ENCODE measurements at places on chromosomes 1 and 21. TPM values are rescaled to one million over a fixed set of nuclear protein-coding genes. Genes with fewer than 3 reads are reported as not detected.

DNA sequence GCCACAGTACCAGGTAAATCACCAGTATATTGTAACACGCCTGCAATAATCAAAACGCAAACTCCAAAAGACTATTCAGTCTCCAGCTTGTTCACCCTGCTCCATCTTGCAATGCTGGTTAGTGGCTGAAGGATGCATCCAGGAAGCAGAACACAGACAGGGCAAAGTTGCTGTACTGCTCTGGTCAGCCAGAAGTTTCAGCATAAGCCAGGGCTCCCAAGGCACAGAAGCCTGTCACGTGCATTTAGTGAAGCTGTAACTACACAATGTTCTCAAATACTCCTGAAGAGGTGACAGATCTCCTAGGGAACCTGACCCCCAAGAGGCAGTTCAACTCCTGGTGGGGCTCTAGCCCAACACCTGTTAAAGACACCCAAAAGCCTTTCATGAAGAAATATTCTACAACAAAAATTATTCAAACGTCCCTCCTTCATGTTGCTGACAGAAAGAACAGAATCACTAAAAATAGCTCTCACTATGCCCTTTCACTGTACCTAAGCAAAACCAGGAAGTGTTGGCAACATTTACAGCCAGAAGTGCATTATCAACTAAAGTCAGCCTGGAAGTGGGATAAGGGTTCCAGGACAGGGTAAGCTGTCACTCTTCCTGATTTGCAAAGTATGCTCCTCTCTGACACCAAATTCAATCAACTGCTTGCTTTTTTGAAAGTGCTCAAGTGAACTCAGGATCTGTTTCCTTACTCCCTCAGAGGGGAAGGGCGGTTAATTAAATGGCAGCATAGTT is 52.1 kb downstream of the SLC35D1 start:
- H3K36me3 ChIP-seq = no peaks in the 10 kb centered on the region
- no peaks in the 10 kb centered on the region for H3K27me3 ChIP-seq
- H3K4me3 ChIP-seq = no peak overlapping the region
- DNase-seq = no peak
- H3K4me1 ChIP-seq = no peaks in the 10 kb centered on the region

DNA sequence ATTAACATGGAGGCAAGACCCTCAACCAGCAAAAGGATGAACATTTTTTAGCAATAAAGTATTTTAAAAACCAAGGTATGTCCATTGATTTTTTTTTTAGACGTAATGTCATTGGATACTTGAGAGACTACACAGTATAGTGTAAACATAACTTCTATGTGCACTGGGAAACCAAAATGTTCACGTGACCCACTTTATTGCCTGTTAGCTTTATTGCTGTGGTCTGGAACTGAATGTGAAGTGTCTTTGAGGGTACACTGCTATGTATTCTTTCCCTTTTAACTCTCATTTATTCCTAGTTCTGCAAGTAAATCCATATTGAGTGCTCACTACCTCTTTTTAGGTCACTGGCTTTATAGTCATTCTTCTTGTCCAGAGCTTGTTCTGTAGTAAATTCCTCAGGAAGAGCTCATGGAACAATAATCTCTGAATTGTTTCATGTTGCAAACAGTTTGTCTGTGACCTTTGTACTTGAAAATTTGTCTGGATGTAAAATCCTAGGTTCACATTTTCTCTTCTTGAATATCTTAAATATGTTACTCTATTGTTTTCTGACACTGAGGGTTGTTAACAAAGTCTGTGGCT is 20.6 kb downstream of the ABCD3 start:
- H3K27ac ChIP-seq = no peak overlapping the region
- no peak for DNase-seq
- no peak overlapping the region for H3K4me3 ChIP-seq
- H3K4me1 ChIP-seq = no peaks in the 10 kb centered on the region
- no peaks in the 10 kb centered on the region for H3K36me3 ChIP-seq
- H3K27me3 ChIP-seq = no peaks in the 10 kb centered on the region

The AMY1C gene
- not detected for total RNA-seq

The IFI44L gene
- 2.1 TPM for total RNA-seq

The CHAF1B gene
- total RNA-seq = 1.0 TPM

The VANGL2 gene
- total RNA-seq = not detected

The AMY2A gene
- total RNA-seq = not detected

GRCh38 chr1:210347112-210347511 is 18.4 kb downstream of the HHAT start:
- no peak for DNase-seq
- H3K4me1 ChIP-seq = peaks cover 2% of the 10 kb centered on the region
- H3K4me3 ChIP-seq = no peak overlapping the region
- no peaks in the 10 kb centered on the region for H3K27me3 ChIP-seq

GRCh38 chr1:230300322-230301301 is 125.5 kb downstream of the PGBD5 start:
- H3K36me3 ChIP-seq = no peaks in the 10 kb centered on the region
- no peak for DNase-seq

DNA sequence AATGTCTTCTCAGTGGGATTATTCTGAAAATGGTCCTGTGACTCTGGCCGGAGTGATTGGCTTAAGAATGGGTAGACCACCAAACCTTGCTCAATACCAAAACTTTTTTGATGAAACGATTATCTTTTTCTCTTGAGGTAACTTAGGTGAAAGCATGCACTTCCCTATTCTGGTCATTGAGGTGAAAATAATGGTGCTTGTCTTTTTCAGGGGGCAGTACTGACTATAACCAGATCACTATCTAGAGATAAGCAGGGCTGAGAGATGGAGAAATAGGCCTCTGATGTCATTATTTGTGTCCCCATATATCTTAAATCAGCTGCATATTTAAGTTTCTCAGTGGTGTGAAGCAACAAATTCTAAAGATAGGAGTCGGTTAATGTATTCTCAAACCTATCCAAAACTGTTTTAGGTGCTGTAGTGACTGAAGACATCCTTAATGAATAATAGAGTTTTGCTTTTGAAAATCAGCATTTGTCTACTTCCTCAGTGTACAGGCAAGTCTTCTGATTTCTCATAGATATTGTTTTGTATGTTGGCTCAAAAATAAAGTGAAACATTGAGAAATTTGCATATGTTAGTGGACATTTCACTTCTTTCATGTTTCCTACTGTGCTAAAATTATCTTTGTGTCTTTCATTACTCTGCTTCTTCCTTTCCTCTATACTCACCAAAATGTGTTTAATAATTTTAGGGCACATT is 735.3 kb upstream of the ADGRL4 start:
- no peaks in the 10 kb centered on the region for H3K27me3 ChIP-seq
- no peak overlapping the region for H3K27ac ChIP-seq
- no peaks in the 10 kb centered on the region for H3K36me3 ChIP-seq
- no peak overlapping the region for H3K4me3 ChIP-seq

GRCh38 chr1:99447721-99448120 is 183.4 kb downstream of the PLPPR4 start:
- peaks cover 2% of the 10 kb centered on the region for H3K4me1 ChIP-seq
- no peaks in the 10 kb centered on the region for H3K36me3 ChIP-seq
- H3K4me3 ChIP-seq = no peak overlapping the region
- no peak for DNase-seq
- H3K27me3 ChIP-seq = no peaks in the 10 kb centered on the region
- no peak overlapping the region for H3K27ac ChIP-seq

GRCh38 chr1:157289424-157290105 is 151.4 kb upstream of the ETV3 start:
- H3K4me1 ChIP-seq = no peaks in the 10 kb centered on the region
- no peak for DNase-seq
- no peaks in the 10 kb centered on the region for H3K36me3 ChIP-seq

The EPRS1 gene
- total RNA-seq = 193 TPM

The HHIPL2 gene
- total RNA-seq = 0.33 TPM

- no peak overlapping the region for H3K4me3 ChIP-seq
- no peak for DNase-seq
- no peaks in the 10 kb centered on the region for H3K36me3 ChIP-seq
- no peak overlapping the region for H3K27ac ChIP-seq
Observed at GRCh38 chr1:193593147-193593885, 406.9 kb upstream of the B3GALT2 start.

DNA sequence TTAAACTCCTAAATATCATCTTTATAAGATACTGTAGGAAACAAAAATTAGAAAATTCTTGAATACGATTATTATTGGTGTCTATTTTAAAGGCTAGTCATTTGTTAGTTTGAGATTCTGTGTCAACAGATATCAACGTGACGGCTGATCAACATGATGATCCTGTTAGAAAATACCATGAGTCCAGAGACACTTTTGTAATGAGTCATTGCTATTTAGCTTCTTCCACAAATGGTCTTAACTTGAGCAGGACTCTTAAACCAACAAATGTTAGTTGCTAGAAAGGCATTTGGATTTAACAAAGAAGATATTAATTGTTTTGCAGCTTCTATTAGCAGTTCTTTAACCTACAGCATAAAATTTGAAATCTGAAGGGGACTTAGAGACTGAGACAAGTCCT is 131.2 kb downstream of the TGFB2 start:
- peaks cover 17% of the 10 kb centered on the region for H3K4me1 ChIP-seq
- H3K4me3 ChIP-seq = no peak overlapping the region
- H3K27ac ChIP-seq = no peak overlapping the region
- no peaks in the 10 kb centered on the region for H3K36me3 ChIP-seq
- peak; percentile 96 for DNase-seq

The FCGR2B gene
- total RNA-seq = not detected

- no peaks in the 10 kb centered on the region for H3K36me3 ChIP-seq
- no peaks in the 10 kb centered on the region for H3K4me1 ChIP-seq
- DNase-seq = no peak
- no peaks in the 10 kb centered on the region for H3K27me3 ChIP-seq
- H3K4me3 ChIP-seq = no peak overlapping the region
Observed at GRCh38 chr1:159746666-159747065, 32.3 kb upstream of the CRP start.

The FOXD3 gene
- not detected for total RNA-seq

The PRDM16 gene
- 1.8 TPM for total RNA-seq

The VWA5B1 gene
- total RNA-seq = not detected

DNA sequence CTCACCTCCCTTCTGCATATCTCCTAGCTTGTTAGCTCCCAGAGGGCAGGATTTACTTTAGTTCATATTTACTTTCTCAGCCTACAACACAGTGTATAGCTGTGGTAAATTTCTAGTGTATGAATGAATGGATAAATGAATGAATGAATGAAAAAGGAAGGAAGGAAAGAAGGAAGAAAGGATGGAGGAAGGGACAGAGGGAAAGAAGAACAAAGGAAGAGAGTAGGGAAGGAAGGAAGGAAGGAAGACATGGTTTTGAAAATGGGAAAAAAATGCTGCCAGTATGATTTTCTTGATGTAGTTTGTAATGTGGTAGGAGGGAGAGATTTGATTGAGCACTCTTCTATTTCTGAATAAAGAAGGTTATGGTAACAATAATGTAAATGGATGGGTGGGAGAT is 47.0 kb downstream of the LAMC2 start:
- no peaks in the 10 kb centered on the region for H3K27me3 ChIP-seq
- H3K4me1 ChIP-seq = peaks cover 15% of the 10 kb centered on the region
- no peak overlapping the region for H3K27ac ChIP-seq
- H3K36me3 ChIP-seq = no peaks in the 10 kb centered on the region

The GJA9 gene
- total RNA-seq = not detected

The CD101 gene
- not detected for total RNA-seq

The RGS2 gene
- 18.2 TPM for total RNA-seq

DNA sequence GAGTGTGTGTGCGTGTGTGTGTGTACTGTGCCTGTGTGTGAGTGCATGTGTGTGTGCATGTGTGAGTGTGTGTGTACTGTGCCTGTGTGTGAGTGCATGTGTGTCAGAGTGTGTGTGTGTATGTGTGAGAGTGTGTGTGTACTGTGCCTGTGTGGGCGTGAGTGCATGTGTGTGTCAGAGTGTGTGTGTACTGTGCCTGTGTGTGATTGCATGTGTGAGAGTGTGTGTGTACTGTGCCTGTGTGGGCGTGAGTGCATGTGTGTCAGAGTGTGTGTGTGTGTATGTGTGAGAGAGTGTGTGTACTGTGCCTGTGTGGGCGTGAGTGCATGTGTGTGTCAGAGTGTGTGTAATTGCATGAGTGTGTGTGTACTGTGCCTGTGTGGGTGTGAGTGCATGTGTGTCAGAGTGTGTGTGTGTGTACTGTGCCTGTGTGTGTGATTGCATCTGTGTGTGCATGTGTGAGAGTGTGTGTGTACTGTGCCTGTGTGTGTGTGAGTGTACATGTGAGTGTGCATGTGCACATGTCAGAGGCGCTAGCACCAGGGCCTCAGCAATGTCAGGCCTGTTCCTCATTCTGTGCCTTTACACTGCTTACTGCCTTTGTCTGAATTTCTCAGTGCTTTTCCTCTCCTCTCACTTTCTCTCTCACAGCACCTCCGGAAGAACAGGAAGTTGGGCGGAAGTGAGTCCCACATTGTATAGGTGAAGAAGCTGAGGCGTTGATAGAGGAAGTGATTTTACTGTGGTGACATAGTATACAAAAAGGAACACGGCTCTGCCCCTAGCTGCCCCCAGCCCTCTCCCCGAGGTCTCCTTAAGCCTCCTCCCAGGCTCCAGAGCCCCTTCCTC is 4.9 kb downstream of the SLC5A9 start:
- H3K27me3 ChIP-seq = no peaks in the 10 kb centered on the region
- H3K4me3 ChIP-seq = no peak overlapping the region
- H3K27ac ChIP-seq = no peak overlapping the region
- H3K4me1 ChIP-seq = no peaks in the 10 kb centered on the region
- no peaks in the 10 kb centered on the region for H3K36me3 ChIP-seq

The PGM1 gene
- 66.5 TPM for total RNA-seq

The ZC3H12A gene
- total RNA-seq = 6.7 TPM

- H3K36me3 ChIP-seq = no peaks in the 10 kb centered on the region
- no peak overlapping the region for H3K4me3 ChIP-seq
- no peak overlapping the region for H3K27ac ChIP-seq
- DNase-seq = no peak
- H3K27me3 ChIP-seq = no peaks in the 10 kb centered on the region
- peaks cover 2% of the 10 kb centered on the region for H3K4me1 ChIP-seq
Observed at GRCh38 chr1:222239130-222239529, 308.8 kb downstream of the HHIPL2 start.

DNA sequence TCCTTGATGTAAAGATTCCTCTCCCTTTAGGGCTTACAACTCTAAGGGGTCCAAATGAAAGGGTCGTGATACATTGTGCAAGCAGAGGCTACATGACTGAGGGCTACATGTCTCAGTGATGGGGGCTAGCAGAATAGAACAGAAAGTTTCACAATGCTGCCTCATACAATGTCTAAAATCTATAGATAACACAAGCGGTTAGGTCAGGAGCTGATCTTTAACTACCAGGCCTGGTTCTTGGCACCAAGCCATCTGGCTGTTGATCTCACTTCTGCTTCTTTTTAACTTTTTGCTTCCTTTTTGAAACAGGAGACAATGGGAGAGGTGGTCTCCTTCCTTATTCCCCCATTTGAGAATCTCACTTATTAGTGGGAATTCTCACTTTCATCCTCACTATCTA is 710.2 kb downstream of the AMY1C start:
- no peaks in the 10 kb centered on the region for H3K27me3 ChIP-seq
- H3K36me3 ChIP-seq = no peaks in the 10 kb centered on the region
- no peaks in the 10 kb centered on the region for H3K4me1 ChIP-seq
- H3K27ac ChIP-seq = no peak overlapping the region

The SPRR2E gene
- total RNA-seq = not detected

Measured in fibroblast of lung (primary cell).